Activated naive CD8-positive, alpha-beta T cell treated with anti-CD3 and anti-CD28 coated beads for 36 hours (primary cell): ENCODE measurements at places on chromosomes 5 and 9.

DNA sequence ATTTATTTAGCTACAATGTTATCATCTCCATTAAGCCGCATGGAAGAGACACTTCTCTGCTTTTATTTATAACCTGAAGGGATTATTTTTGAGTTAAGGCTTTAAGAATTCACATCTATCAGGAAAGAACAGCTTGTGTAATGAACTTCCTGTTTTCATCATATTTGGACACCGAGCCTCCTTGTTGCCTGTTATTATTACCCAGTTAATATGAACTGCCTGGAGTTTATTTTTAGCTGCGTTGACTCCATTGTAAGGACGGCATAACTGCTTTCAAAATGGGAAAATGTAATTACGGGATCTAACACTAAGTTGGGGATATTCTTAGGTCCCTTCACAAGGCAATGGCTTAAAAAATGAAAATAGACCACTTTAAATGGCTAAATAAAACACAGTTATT is 89.0 kb upstream of the NR4A3 start:
- no peak for DNase-seq

DNA sequence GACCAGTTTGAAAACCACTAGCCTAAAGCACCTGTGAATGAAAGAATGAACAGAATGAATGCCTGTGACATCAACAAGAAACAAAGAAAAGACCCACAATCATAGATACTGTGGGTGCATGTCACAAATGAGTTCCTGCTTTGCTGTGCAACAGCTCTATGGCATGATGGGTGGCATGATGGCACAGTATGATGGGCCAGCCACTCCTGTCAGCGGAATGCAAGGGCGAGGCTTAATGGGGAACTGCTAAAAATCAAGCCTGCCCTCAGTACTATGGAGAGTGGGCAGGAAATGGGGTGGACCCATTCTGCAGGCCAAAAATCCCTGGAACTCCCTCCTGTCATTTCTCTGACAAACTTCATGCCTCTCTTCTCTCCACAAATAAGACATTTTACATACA is 89.0 kb downstream of the DCP2 start:
- no peak for DNase-seq

GRCh38 chr9:120730654-120731514 is 16.6 kb upstream of the MEGF9 start:
- DNase-seq = no peak

DNA sequence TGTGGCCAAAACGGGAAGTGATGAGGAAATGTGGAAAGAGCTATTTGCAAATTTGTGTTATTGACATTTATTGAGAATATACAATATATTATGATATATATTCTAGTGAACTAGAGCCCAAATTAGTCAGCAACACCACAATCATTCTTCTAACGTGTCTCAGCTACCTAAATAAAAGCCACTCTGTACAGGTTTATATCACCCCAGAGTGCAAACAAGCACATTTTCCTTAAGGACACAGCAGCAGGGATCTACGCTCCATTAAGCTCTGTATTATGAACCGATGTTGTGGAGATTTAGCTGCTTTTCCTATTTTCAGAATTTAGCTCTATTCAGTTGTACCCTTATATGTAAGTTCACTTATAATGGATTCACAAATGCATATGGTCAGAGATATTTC is 77.9 kb downstream of the CDH18 start:
- no peak for DNase-seq

- no peak for DNase-seq
These were observed 17.8 kb downstream of the ENTREP1 start for GRCh38 chr9:69342769-69343168.

GRCh38 chr9:89457376-89457855 is 40.5 kb downstream of the SEMA4D start:
- no peak for DNase-seq

- no peak for DNase-seq
These were observed 24.3 kb upstream of the OTULINL start for GRCh38 chr5:14557203-14557770.

GRCh38 chr9:128728298-128728697 is 4.4 kb upstream of the ZDHHC12 start:
- DNase-seq = no peak
